ENCODE measurements at places on chromosomes 12 and 14.

GRCh38 chr14:103531421-103532215, 2.6 kb downstream of the TRMT61A start:
- no peak overlapping the region for H3K4me3 ChIP-seq
- DNase-seq, result no peak
- H3K36me3 ChIP-seq, result no peaks in the 10 kb centered on the region
- H3K4me1 ChIP-seq, result peaks cover 8% of the 10 kb centered on the region

DNA sequence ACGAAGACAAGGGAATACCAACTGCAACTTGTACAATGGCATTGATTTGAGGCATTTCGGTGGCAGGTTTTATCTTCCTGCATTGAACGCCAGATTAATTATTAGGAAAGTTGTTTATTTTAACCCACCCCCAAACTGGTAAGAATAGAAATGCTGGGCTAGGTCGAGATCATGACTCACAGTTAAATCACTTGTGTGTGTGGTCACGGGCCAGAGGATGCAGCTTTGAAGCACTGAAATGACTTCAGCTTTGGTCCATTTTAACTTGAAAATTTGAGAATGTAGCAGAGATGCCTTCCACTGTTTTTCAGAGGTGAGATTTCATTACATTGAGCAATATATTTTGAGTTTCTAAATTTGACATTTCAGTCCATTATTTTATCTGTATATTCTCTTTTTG, 23.6 kb upstream of the KCNH3 start:
- H3K36me3 ChIP-seq, result peaks cover 3% of the 10 kb centered on the region
- H3K27me3 ChIP-seq, result no peaks in the 10 kb centered on the region
- DNase-seq, result peak; percentile 83
- peak overlapping the region; percentile 62 for H3K27ac ChIP-seq
- H3K4me1 ChIP-seq, result peaks cover 38% of the 10 kb centered on the region

GRCh38 chr12:101850199-101850598, 19.4 kb upstream of the GNPTAB start:
- H3K27me3 ChIP-seq, result no peaks in the 10 kb centered on the region
- no peak overlapping the region for H3K4me3 ChIP-seq
- H3K36me3 ChIP-seq, result no peaks in the 10 kb centered on the region

GRCh38 chr12:117090816-117091711, 8.2 kb downstream of the TESC start:
- H3K27me3 ChIP-seq, result peaks cover 3% of the 10 kb centered on the region
- no peak overlapping the region for H3K4me3 ChIP-seq
- no peaks in the 10 kb centered on the region for H3K36me3 ChIP-seq
- no peak for DNase-seq

DNA sequence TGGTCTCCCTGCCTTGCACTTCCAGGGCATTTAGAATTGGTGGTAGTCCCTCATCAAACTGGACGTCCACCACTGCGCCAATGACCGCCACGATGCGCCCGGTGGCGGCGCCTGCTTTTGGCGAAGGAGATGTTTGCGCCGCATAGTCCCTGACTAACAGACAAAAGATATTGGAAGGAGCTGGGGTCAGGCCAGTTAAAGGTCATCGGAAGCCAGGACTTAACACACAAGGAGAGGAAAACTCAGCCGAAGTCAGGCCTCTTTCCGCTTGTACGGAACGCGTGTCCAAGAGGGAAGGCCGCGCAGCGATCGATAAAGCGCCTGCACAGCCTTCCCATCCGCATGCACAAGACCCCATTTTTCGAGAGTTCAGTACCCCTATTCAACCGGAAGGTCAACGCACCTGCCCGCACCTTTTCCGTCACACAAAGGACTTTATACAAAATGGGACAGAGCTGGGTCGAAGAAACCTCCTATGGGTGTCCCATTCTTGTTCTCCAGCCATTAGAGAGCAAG, 525 bp downstream of the ATP5F1B start:
- no peaks in the 10 kb centered on the region for H3K27me3 ChIP-seq
- peaks cover 18% of the 10 kb centered on the region for H3K36me3 ChIP-seq
- DNase-seq, result peak; percentile 46
- H3K4me3 ChIP-seq, result peak overlapping the region; percentile 72
- H3K4me1 ChIP-seq, result peaks cover 15% of the 10 kb centered on the region

GRCh38 chr12:129550353-129550752, 353.5 kb downstream of the TMEM132D start:
- H3K27me3 ChIP-seq, result no peaks in the 10 kb centered on the region
- no peak overlapping the region for H3K27ac ChIP-seq

DNA sequence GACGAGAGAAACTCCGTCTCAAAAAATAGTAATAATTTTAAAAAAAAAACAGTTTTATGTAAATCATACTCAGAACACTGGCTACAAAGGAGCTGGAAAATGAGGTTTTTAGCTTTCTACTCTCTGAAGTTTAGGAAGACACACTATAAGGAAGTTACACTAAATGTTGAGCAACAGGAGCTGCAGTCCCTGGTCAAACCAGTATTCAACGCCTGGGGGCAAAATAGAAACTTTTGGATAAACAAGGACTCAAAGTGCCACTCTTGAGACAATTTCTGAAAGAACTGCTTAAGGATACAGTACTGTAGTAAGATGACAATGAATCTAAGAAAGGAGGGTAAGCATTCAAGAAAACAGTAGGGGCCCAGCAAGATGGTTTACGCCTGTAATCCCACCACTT, 29.3 kb downstream of the ACTR6 start:
- no peak overlapping the region for H3K27ac ChIP-seq
- H3K36me3 ChIP-seq, result peaks cover 4% of the 10 kb centered on the region
- H3K27me3 ChIP-seq, result no peaks in the 10 kb centered on the region
- DNase-seq, result no peak
- no peaks in the 10 kb centered on the region for H3K4me1 ChIP-seq

DNA sequence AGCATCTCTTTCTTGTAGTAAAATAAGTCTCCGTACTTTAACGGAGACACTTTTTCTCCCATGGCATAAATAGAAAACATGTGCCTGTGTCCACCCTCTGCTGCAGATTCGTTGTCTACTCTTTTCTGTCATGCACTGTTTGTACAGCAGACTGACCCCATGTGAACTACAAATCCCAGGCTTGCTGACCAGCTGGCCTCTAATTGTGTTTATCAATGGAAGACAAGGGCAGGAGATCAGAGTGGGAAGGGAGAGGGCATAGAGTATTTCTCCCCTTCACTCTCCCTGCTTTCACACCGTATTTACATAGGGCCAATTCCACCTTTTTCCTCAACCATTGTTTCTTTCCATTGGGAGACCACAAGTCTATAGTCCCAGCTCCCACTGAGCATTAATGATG, 31.0 kb upstream of the TMTC2 start:
- no peak for DNase-seq
- no peaks in the 10 kb centered on the region for H3K27me3 ChIP-seq
- no peak overlapping the region for H3K27ac ChIP-seq
- no peaks in the 10 kb centered on the region for H3K36me3 ChIP-seq
- no peak overlapping the region for H3K4me3 ChIP-seq

GRCh38 chr12:107917912-107918800, 143.7 kb downstream of the ASCL4 start:
- H3K27ac ChIP-seq, result no peak overlapping the region
- no peaks in the 10 kb centered on the region for H3K36me3 ChIP-seq
- DNase-seq, result no peak
- H3K4me1 ChIP-seq, result no peaks in the 10 kb centered on the region
- no peaks in the 10 kb centered on the region for H3K27me3 ChIP-seq

DNA sequence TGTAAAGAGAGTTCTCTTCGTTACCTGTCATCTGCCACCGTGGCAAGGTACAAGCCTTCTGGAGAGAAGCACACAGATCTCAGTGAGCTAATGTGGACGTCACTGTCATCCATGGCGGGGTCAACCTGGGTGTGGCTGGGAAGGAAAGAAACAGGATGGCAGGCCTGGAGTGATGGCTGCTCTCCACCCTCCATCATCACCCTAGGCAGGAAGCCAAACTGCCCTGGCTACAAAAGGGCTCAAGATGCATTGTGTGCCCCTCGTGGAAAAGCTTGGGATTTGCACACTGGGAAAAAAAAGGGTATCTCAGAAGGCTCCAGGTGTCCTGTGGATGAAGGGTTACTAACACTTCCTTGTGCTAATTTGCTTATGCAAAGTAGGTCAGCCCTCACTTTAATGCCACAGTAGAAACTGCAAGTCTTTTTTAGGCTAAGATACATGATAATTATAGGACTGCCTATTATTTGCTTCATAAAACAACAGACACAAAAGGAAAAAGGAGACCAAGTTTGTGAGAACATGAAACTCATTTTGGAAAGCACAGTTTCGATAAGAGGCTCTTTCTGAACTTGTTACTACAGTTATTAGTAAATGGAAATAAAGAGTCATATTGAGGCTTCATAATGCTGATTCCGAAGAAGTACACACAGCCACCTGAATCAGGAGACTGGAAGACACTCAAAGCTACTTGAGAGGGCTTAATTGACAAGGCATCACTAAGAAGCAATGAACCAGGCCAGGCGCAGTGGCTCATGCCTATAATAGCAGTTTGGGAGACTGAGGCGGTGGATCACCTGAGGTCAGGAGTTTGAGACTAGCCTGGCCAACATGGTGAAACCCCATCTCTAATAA, 18.9 kb downstream of the RFC5 start:
- H3K4me3 ChIP-seq, result no peak overlapping the region
- H3K27ac ChIP-seq, result no peak overlapping the region
- peak; percentile 26 for DNase-seq
- peaks cover 15% of the 10 kb centered on the region for H3K36me3 ChIP-seq

GRCh38 chr12:103196467-103196866, 239.0 kb downstream of the ASCL1 start:
- no peaks in the 10 kb centered on the region for H3K27me3 ChIP-seq
- H3K4me1 ChIP-seq, result no peaks in the 10 kb centered on the region
- no peak for DNase-seq
- H3K27ac ChIP-seq, result no peak overlapping the region
- H3K36me3 ChIP-seq, result no peaks in the 10 kb centered on the region
- no peak overlapping the region for H3K4me3 ChIP-seq

DNA sequence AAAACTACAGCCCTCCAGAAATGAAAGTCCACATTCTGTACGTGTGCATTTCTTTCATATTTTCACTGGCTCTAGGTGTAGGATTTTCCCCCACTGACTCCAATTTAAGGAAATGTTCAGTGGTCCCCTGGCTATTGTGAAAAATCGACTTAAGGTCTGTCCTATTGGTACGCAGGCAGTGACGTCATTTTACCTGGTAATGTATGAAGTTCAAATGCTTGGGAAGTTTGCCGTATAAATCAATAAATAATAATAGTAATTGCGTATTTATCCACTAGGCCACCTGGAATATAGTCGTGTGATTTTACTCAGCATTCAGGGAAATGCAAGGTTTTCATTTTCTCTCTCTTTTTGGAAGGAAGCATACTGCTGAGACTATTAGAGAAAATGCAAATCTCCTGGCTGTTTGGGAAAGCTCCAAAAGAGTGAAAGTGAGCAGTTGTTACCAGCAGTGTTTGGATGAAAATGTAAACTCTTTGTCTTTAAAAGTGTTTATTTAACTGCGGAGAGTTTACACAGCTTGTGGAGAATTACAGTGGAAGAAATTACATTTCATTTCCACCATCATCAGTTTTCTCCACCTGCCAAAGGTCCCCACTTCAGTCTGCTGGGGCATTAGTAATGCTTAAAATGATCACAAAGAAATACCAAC, 107.0 kb downstream of the EXOC5 start:
- H3K27me3 ChIP-seq, result no peaks in the 10 kb centered on the region
- no peak for DNase-seq

GRCh38 chr12:124739953-124740561, 123.6 kb downstream of the SCARB1 start:
- DNase-seq, result peak; percentile 33
- no peak overlapping the region for H3K4me3 ChIP-seq
- H3K27me3 ChIP-seq, result no peaks in the 10 kb centered on the region
- H3K4me1 ChIP-seq, result peaks cover 37% of the 10 kb centered on the region

DNA sequence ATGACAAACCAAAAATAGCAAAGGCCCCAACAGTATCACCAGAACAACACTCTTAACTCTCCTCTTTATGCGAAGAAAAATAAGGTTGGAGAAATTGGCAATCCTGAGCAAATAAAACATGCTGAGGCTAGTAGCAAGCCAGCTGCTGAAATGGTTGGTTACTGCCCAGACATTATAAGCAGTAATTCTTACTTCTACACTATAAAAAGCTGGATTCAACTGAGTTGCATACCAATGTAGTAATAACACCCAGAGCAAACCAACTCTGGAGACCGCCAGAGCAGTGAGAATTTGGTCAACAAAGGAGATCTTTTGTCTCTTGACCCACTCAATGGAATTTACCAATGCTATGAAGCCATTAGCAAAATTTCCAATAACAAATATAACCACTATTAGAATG, 628 bp downstream of the TAS2R30 start:
- H3K27ac ChIP-seq, result no peak overlapping the region
- H3K4me1 ChIP-seq, result no peaks in the 10 kb centered on the region
- no peaks in the 10 kb centered on the region for H3K36me3 ChIP-seq
- H3K4me3 ChIP-seq, result no peak overlapping the region
- no peaks in the 10 kb centered on the region for H3K27me3 ChIP-seq

DNA sequence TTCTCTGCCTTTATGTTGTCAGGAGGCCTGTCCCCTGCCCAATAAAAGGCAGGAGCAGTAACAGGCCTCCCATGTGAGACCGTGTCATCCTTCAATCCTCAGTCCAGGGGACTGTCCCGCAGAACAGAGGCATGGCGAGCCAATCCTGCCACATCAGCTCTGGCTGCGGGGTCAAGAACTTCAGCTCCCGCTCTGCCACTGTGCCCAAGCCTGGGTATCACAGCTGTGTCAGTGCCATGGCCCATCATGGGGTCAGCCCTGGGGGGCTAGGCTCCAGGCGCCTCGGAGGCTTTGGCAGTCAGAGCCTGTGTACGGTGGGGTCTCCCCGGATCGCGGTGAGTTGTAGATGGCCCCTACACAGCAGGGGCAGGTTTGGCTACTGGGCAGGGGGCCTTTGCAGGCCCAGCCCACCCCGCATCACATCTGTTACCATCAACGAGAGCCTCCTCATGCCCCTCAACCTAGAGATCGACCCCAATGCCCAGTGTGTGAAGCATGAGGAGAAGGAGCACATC, 19.9 kb upstream of the KRT83 start:
- peaks cover 11% of the 10 kb centered on the region for H3K27me3 ChIP-seq
- H3K4me1 ChIP-seq, result no peaks in the 10 kb centered on the region
- H3K27ac ChIP-seq, result no peak overlapping the region

GRCh38 chr12:108324351-108325017, 14.6 kb downstream of the CMKLR1 start:
- H3K4me1 ChIP-seq, result no peaks in the 10 kb centered on the region
- H3K4me3 ChIP-seq, result no peak overlapping the region
- no peaks in the 10 kb centered on the region for H3K36me3 ChIP-seq
- no peak for DNase-seq
- no peak overlapping the region for H3K27ac ChIP-seq

- peaks cover 4% of the 10 kb centered on the region for H3K36me3 ChIP-seq
- H3K27ac ChIP-seq, result no peak overlapping the region
- H3K27me3 ChIP-seq, result no peaks in the 10 kb centered on the region
- no peaks in the 10 kb centered on the region for H3K4me1 ChIP-seq
- H3K4me3 ChIP-seq, result no peak overlapping the region
These were observed 13.2 kb upstream of the BMAL2 start for GRCh38 chr12:27319409-27319808.

GRCh38 chr14:34087571-34087970, 136.7 kb upstream of the EGLN3 start:
- no peaks in the 10 kb centered on the region for H3K27me3 ChIP-seq
- no peak overlapping the region for H3K27ac ChIP-seq
- no peaks in the 10 kb centered on the region for H3K4me1 ChIP-seq
- H3K36me3 ChIP-seq, result no peaks in the 10 kb centered on the region
- no peak overlapping the region for H3K4me3 ChIP-seq
- DNase-seq, result no peak

GRCh38 chr14:69246331-69246730, 13.6 kb upstream of the GALNT16 start:
- H3K27me3 ChIP-seq, result no peaks in the 10 kb centered on the region
- no peaks in the 10 kb centered on the region for H3K36me3 ChIP-seq
- no peak overlapping the region for H3K27ac ChIP-seq
- H3K4me3 ChIP-seq, result no peak overlapping the region
- no peaks in the 10 kb centered on the region for H3K4me1 ChIP-seq
- no peak for DNase-seq

Measured in endothelial cell of umbilical vein (primary cell).